ENCODE measurements at places on chromosomes 4 and X.
A peak's percentile ranks its signal among the peaks of the same experiment; 100 is the strongest.

DNA sequence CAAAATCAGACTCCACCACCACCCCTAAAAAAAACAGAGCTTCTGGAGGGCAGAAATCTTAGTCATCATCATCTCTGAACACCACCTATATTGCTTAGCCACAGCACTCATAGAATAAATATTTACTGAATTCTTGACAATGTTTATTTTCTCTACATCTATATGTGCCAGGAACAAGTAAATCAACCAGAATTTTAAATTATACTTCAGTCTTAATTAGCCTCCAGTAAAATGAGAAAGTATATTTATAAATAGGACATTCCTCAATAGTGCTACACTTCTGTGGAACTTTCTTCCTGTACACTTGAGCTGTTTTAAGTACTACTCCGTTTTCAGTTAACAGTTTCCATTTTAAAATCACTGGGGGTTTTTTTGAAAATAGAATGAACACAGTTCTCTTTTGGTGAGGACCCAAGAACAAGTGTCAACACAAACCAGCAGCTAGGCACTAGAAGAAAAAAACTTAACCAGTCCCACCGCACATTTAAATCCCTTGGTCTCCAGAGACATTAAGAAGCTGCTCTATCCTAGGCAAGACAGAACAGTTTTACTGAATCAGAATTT is 25.5 kb downstream of the SMIM14 start:
- DNase-seq = no peak

DNA sequence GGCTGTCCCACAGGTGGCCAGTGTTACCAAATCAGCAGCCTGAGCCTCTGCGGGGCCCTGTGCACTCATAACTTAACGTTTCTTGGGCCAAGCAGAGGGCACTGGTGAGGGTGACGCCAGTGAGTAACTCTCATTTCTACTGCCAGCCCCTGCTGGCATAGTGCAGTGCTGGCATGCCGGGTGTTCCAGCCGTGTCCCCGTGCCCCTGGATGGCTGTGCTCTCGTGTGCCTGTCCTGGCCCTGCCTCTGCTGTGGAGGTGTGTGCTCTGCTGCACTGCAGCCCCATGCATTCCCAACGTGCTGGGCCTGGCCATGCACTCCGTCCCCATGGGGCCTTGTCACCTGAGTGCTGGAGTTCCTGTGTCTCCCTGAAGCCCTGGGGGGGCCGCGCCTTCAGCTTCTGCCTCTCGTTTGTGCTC is 14.7 kb downstream of the TBC1D14 start:
- no peak for DNase-seq

DNA sequence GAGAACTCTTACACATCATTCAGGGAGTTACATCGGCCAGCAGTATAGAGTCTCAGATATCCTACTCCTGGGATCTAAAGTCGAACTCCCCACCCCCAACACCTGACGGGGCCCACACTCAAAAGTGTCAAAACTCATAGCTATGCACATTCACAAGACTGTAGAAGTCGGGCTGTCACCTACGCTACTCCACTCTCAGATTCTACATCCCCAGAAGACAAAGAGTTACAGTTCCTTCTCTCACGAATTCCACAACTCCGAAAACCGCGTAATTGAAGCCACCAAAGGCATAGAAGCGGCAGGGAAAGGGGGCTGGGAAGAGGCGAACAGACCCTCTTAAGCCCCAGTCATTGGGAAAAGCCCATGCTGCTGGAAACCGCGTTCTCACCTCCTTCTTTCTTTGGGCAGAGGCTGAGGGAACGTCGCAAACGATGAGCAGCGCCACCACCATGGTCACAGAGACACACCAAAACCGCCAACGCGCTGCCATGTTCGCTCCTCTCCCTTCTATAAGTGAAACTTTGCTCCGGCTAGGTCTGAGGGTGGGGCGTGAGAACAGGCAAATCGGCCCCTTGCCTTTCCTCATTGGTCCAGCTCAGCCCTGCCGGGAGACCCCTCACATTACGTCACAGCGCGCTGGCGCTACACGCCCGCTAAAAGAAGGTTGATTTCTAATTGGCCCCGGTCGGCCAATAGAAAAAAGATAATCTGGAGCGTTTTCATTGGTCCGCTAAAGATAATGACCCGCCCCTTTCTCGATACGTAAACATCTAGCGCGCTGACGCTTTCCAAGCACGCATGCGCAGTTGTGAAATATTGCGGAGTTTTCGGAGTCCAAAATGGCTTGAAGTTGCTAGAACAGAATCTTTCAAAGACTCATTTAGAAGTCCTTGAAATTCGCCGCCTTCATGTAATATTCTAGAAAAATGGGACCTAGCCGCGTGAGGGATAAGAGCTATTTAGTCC is at the start of gene MAGT1:
Gene MAGT1 (minus strand): TSS at position 515 of the 966 bp plus-strand sequence. CDS start 25 bp downstream, at position 490.
- peak; percentile 93 for DNase-seq

GRCh38 chrX:98380106-98380505 is 1496.4 kb downstream of the RPA4 start:
- DNase-seq = no peak

GRCh38 chr4:26753617-26754016 is 107.0 kb upstream of the STIM2 start:
- no peak for DNase-seq

GRCh38 chr4:88017516-88018297 is 10.3 kb downstream of the PKD2 start:
- DNase-seq = no peak

- no peak for DNase-seq
Measured at GRCh38 chr4:10856271-10856782, 171.8 kb upstream of the CLNK start.

DNA sequence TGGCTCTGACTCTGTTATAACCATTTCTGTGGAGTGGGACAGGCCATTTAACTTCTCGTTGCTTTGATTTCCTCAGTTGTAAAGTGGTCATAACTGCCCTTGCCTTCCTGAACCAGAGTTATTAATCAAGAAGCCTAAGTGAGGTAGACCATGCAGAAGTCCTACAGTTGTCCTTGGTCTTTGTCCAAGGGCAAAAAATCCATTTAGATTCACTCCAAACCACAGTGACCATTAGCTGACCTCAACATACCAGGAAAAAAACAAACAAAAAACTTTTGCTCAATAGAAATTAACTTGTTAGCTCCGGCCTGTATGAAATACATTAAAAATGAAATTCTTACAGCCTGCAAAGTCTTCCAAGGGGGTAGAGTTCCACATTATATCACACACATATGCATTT is 52.7 kb downstream of the TBC1D9 start:
- no peak for DNase-seq

GRCh38 chrX:16852617-16853179 is 17.5 kb downstream of the RBBP7 start:
- peak; percentile 32 for DNase-seq

- DNase-seq = no peak
Measured at GRCh38 chr4:69775321-69775867, 15.0 kb upstream of the SULT1B1 start.

DNA sequence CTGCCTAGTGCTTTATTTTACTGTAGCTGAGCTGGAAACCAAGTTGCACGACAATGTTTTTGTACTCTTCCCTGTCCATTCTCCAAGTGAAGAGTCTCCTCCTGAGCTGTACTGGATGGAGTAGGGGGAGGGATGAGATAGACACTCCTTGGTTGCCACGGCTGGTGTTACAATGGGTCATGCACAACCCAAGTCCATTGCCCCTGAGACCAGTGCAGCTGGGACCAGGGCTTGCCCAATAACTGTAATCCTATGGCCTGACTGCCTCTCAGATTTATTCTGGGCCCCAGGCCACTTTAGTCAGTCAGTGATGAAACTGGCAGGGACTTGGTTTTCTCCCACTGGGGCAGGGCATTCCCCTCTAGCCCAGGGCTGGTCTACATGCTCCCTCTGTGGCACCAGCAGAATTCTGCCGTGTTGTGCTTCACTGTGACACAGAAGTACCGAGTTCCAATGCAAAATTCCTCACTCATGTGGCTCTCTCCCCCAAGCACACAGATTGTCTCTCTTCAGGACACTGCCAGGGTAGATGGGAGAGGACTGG is 203.3 kb upstream of the PCDH18 start:
- no peak for DNase-seq

GRCh38 chr4:15198070-15198727 is 195.9 kb downstream of the CPEB2 start:
- DNase-seq = no peak

DNA sequence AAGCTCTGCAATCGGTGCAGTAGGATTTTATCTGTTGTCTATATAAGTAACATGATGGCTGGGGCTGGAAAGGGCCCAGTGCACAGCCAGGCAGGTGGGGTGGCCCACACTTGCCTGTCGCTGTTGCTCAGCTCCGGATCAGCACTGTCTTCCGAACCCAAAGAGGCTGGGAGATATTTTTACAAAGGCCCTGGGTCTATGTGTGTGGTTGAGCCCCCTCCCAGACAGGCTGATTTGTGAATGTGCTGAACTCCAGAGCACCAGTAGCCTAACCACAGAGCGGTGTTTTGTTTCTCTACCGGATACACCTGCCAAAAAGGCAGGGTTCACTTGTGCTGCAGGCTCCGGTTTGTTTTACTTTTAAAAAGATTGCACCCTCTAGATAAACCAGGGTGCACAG is 33.5 kb upstream of the CHRNA9 start:
- DNase-seq = peak; percentile 63

DNA sequence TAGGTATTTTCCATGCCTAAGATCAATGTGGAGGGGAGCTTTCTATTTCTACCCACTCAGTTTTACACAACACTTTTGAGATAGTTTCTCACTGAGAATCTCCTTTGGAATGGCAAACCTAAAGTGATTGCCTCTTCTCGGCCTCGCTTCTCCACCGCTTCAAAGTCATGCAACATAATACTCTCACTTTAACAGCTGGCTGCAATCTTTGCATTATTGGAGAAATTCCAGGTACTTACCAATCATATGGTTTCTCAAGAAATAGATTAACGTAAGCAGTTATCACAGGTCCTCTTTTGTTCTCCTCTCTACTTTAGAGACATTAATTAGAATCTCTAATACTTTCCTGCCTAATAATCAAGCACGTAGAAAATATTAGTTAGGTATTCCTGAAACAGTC is 3.7 kb upstream of the IL13RA2 start:
- no peak for DNase-seq

- no peak for DNase-seq
Measured at GRCh38 chr4:161554372-161554990, 609.3 kb downstream of the FSTL5 start.

GRCh38 chr4:165877286-165877685 is 4.2 kb downstream of the TLL1 start:
- DNase-seq = no peak

- no peak for DNase-seq
Measured at GRCh38 chrX:12657433-12657832, 133.8 kb upstream of the PRPS2 start.

- no peak for DNase-seq
Measured at GRCh38 chr4:120841580-120841979, 80.9 kb downstream of the PRDM5 start.

DNA sequence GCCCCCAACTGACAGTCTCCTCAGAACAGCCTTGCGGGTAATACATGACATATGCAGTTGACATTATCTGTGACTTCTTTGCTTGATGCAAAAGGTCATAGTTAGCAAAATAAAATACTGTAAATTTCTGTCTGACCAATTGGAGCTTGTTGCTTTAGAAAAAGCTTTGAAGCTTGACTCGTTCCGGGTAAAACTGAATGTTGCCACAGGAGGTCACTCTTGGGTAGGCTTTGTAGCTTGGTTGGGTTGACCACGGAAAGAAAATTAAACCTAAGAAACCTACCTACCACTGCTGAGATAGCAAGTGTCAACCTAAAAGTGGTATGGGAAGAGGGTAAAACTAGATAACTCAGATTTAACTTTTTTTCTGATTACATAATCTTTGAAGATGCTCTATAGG is 23.2 kb downstream of the PRPS2 start:
- peak; percentile 50 for DNase-seq

- DNase-seq = no peak
Measured at GRCh38 chrX:49042581-49043219, 457 bp downstream of the TFE3 start.

DNA sequence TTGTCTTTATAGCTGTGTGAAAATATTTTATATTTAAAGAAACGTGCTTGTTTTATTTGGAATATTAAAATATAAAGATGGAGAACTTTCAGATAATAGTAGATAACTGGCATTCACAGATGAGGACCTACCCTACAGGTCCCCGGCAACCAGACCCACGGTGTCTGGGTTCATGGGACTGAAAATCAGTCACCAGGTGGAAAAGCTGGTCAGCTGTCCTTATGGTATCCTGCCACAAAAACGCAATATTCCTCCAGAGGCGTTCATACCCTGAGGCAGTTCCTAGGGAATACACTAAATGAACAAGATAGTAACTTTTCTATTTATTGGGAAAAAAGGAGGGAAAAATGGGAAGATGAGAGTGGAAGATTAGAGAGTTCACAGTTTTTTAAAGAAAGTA is 1.2 kb downstream of the TLR6 start:
- DNase-seq = no peak

All from activated CD4-positive, alpha-beta T cell treated with anti-CD3 and anti-CD28 coated beads for 36 hours (primary cell).